ENCODE measurements at places on chromosomes 3 and 15.

DNA sequence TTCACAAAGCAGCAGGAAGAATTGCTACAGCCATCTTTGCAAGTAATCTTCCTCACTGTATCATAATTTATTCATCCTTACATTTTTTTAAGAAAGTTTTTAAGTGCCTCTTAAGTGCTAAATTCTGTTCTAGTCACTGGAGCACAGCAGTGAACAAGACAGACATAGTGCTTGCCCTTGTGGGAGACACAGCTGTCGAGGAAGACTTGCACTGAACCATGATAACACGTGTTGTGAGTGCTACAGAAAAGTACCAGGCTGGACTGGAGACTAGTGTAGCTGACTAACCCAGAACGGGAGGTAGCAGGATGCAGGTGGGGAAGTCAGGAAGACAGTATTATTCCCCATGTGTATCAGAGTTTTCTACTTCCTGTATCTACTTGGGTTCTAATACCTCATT is 300.6 kb downstream of the TBL1XR1 start:
- no peak for DNase-seq

GRCh38 chr3:191210032-191210431 is 11.0 kb downstream of the OSTN start:
- no peak for DNase-seq

- no peak for DNase-seq
These were observed 34.5 kb downstream of the GPD1L start for GRCh38 chr3:32140943-32141342.

GRCh38 chr3:73110530-73110929 is 49.1 kb downstream of the EBLN2 start:
- no peak for DNase-seq

- DNase-seq = peak; percentile 23
These were observed 603 bp downstream of the SLC7A14 start for GRCh38 chr3:170585008-170585936.

DNA sequence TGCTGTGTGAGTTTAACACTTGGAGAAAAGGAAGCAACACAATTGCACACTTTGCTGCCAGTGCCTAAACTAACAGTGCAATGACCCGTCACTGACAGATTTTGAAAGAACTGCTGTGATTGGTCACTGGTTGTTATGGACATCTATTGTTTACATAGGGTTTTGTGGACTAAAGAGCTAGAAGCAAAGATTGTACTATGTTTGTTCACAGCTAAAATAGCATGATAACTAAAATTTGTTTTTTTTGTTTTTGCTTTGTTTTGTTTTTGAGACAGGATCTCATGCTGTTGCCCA is 112.4 kb upstream of the GOLGA8J start:
- no peak for DNase-seq

DNA sequence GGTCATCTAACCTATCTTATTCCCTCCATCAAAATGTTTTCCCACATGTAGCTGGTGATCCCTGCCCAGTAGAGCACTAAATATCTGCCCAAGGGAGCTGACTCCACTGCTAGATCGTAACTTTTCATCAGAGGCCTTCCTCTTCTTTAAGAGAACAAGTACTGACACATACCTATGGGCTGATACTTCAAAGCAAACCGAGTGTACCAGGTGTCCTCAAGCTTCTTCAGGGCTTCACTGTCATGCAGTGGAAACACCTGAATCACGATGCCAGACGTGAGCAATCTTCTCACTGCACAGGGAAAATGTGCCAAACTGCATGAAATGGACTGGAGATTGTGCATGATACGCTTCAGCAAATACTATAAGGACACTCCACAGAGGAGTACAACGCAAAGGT is 41.6 kb downstream of the ANO10 start:
- no peak for DNase-seq

- no peak for DNase-seq
These were observed 55.0 kb downstream of the ZIC4 start for GRCh38 chr3:147351301-147351700.

GRCh38 chr3:71238355-71238757 is 345.2 kb downstream of the FOXP1 start:
- no peak for DNase-seq

DNA sequence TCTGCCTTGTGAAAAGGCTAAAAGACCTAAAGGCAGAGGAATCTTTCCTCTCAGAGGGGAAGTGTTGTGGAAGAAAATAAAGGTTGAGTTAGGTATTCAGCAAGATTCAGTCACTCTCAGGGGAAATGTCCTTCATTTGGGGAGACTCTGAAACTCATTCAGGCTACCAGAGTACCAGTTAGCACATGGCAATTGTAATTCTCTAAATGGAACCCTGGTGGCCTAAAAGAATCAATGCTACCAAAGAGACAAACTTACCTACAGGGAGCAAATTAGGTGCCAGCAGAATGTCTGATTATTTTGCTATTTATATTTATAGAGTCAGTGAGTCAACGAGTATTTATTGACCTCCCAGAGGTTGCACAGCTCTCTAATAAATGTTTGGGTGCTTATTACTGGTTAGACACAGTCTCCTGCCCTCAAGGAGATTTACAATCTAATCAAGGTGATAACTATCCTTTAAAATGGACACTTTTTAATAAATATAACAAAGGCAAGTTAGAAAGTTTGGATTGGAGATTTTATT is 33.9 kb upstream of the CDIN1 start:
- DNase-seq = no peak

DNA sequence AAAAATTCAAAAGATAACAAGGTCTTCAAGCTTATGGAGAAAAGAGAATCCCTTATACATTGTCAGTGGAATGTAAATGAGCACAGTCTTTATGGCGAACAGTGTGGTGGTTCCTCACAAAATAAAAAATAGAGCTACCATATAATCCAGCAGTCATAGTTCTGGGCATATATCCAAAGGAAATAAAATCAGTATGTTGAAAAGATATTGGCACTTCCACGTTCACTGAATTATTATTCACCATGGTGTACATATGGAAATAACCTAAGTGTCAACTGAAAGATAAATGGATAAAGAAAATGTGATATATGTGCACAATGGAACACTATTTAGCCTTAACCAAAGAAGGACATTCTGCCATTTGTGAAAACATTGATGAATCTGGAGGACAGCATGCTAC is 1161.2 kb downstream of the ROBO2 start:
- DNase-seq = no peak

DNA sequence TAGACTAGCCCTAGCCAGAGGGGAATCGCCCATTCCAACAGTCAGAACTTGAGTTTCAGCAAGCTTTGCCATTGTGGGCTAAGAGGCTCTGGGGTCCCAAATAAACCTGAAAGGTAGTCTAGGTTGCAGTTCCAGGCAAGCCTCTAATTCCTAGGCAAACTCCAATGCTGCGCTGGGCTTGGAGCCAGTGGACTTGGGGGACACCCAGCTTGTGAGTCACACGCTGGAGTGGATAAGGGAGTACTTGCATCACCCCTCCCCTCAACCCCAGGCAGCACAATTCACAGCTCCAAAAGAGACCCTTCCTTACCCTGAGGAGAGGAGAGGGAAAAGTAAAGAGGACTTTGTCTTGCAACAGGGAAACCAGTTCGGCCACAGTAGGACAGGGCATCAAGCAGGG is 105.2 kb upstream of the DPPA4 start:
- no peak for DNase-seq

- no peak for DNase-seq
These were observed 22.5 kb downstream of the PLCL2 start for GRCh38 chr3:16907243-16907642.

GRCh38 chr15:81516012-81516411 is 142.0 kb upstream of the TMC3 start:
- DNase-seq = no peak

DNA sequence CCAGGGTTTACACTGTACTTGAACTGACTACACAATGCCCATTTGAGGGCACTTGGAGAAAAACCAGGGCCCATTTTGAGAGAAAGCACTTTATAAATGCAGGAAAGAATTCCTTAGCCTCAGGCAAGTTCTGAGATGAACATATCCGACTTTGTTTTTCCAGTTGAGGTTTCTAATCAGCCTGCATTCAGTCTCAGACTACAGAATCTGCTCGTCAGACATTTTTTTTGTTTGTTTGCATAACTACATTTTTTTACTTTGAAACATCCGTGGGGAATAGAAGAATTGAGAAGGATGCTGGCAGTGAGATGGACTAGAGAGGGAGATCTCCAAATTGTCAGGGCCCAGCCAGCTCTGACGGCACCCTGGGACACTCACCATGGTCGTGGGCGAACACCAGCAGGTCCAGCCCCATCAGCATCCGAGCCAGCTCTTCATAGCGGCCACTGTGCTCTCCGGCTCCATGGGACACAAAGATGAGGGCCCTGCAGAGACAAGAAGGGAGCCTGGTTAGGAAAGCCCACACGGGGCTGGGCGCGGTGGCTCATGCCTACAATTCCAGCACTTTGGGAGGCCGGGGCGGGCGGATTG is 40.8 kb downstream of the MGLL start:
- DNase-seq = no peak

DNA sequence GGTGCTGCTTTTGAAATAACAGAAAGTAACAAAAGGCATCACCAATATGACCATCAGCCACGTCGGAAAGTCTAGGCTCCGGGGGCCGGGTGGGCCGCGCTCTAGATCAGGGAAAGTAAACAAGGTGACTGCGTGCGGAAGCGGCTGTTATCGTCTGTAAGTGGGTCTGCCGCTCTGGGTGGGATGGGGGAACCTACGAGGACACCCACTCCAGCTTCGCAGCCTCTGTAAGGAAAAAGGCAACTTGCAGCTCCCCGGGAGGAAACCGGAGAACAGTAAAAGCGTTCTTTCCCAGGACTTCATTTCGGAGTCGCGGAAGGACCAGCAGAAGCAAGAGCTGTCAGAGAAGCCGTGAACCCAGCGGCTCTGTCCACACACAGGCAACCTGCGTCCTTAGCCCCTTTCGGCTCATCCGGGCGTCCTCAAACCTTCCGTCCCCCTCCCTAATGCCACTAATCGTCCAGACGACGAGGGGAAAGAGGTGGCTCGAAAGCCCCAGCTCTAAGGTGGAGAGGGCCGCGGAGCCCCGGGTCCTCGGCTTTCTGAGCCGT is 461 bp downstream of the XRN1 start:
- DNase-seq = peak; percentile 22

DNA sequence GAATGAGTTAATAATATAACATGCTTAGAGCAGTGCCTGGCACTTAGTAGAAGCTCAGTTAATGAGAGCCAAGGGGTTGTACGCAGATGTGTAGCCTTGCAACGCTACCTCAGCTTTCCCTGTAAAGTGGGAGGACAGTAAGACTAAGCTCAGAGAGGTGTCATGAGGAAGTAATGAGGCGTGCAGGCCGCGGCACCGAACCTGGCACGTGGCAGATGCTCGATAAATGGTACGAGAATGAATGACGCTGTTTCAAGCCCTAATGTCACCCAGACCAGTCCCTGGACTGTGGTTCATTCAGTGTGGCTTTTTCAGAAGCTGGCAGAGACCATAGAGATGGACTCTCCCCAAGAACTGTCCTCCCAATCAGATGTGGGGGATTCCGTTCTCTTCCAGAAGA is 21.2 kb downstream of the GRIP2 start:
- DNase-seq = no peak

DNA sequence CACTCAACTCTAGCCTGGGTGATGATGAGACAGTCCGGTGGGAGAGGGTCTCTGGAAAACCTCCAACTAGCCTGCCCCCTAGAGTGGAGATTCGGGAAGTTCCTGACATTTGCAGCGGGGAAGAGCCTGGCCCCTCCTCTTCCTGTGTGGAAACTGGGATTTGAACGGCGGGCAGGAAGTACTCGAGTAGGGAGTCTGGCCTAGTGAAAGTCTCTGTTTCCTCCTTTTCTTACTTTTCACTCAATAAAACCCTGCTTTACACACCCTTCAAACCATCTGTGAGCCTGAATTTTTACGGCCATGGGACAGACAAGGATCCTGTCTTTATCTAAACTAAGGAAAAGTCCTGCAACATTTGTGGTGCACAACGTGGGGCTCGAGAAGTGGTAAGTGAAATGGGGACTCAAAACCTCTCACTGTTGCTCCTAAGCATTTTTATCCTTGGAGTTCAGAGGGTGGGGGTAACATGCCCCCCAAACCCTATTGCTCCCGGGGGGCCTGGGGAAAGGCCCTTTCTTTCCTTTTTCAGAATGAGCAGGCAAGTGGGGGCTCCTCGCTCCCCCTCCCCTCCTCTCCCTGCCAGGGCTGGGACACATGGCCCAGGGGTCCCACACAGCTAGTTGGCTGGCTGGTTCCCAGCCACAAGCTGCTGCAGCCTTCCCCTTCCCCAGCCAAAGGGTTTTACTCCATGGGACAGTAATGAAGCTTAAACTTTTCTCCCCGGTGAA is 224.7 kb upstream of the GBE1 start:
- no peak for DNase-seq

- no peak for DNase-seq
These were observed 2.2 kb upstream of the PRKCD start for GRCh38 chr3:53158765-53159155.

DNA sequence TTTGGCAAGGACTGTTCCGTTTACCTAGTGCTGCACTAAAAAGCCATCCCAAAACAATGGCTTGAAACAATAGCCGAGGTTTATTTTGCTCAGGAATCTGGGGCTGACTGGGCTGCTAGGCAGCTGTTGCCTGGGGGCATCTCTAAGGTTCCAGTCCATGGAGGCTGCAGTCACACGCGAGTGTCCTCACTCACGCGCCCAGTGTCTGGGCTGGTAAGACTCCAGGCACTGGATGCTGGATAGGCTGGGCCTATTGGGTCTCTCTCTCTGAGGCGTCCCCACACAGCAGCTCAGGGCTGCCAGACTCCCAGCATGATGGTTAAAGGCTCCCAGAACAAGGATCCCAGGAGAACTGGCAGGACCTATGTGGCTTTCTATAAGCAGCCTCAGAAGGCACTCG is 34.2 kb downstream of the ALS2CL start:
- no peak for DNase-seq

GRCh38 chr3:175413926-175414325 is 554.8 kb downstream of the NAALADL2 start:
- DNase-seq = no peak

GRCh38 chr15:72375501-72375845 is 341 bp downstream of the HEXA start:
- DNase-seq = no peak

GRCh38 chr3:40465456-40465855 is 8.3 kb downstream of the RPL14 start:
- no peak for DNase-seq

GRCh38 chr15:87777054-87777561 is 479.4 kb downstream of the NTRK3 start:
- DNase-seq = no peak

Measured in NCI-H2227 treated with DMSO at 0.1 percent for 48 hours (cell line).